Panc1 (cell line): ENCODE measurements at places on chromosomes 4 and X.

- DNase-seq: no peak
These were observed 287.2 kb downstream of the INPP4B start for GRCh38 chr4:142558851-142559250.

DNA sequence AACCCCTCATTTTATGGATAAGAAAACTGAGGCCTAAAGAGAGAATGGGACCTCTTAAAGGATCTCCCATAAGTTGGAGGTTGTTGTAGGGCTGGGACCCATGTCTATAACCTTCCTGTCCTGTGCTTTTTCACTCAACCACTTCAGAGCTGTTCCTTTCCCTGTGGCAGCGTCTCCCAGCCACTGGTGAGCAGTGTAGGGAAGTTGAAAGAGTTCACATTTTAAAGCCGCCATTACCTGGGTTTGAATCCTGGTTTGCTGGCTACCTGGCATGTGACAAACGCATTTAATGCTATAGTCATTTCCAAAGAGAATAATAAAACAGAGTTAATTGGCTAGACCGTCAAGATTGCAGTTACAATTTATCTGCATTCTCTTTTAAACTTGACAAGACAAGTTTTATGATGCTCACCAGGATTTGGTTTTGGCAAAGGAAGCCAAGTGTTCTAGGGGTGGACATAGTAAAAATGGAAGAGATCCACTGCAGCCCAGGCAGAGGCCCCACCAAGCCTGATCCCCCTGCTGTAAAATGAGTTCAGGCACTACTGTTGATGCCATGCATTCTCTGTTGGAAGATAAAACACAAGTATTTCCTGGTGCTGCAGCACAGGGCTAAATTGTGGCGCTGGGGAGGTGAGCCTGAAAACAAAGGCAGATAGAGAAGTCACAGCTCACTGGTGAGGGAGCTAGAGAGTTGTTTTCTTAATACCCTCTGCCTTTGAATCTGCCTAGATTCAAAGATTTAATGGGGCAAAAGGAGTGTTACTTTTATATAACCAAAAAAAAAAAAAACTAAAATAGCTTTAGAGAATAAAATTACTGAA, 218.7 kb downstream of the NWD2 start:
- DNase-seq: no peak

GRCh38 chr4:19158107-19158809, 1093.4 kb upstream of the SLIT2 start:
- DNase-seq: no peak

DNA sequence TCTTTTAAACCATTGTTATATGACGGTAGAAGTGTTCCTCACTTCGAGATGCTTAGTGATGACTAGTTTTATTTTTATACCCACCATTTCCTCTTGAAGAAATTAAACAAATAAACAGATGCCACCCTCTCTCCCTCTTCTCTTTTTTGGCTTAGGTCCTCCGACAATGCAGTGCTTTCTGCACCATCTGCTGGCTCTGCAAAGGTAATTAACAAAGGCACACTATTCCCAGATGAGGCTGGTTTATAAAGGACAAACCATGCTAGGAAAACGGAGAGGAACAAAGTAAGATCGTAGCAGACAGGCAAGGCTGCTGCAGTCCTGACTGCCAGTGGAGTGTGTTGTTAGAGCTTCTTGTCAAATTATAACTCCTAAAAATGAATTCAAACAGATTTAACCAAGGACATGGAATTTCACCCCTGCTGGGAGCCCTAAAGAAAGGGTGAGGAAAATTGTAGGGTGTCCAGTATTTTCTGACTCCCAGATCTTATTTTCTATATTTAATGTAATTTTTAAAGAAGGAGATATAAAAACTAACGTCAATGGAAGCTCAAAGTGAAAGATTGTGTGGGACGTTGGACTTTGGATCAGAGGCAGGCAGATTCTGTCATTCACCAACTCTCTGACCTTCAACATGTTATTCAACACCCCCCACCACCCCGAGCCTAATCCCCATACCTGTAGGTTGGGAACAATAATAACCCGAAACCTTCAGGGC, 142.1 kb downstream of the CPEB2 start:
- no peak for DNase-seq

- no peak for DNase-seq
These were observed 4.3 kb upstream of the IL21 start for GRCh38 chr4:122625156-122625555.

GRCh38 chr4:190015538-190016368, 11.3 kb downstream of the FRG2 start:
- no peak for DNase-seq

- no peak for DNase-seq
These were observed 947.9 kb downstream of the FAT4 start for GRCh38 chr4:126262665-126263064.

DNA sequence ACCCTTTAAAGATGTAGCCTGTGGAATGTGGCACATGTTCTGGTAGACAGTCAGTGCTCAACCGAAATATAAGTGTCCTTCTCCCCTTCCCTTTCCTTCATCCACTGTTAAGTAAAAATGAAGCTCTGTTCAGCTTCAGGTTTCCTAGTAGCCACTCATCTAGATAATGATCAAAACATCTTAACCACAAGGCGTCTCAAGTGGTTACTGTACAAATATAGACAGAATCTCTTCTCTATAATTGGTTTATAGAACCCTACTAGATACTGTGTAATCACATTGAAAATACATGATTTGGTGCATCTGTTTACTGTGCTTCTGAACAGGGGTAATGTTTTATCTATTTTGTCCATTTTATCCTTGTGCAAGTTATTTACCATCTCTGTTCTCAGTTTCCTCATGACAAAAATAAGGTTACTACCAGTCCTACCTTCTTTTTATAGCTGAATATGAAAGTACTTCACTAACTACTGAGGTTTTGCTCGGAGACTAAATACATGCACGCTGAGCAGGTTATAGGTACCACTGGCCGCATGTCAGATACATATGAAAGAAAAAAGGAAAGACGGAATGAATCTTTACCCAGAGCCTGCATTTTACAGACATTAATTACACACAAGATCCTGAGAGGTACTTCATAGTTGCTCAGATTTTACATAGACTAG, 20.3 kb upstream of the SLC25A4 start:
- DNase-seq: no peak

GRCh38 chr4:24887881-24888430, 24.9 kb downstream of the CCDC149 start:
- DNase-seq: no peak

DNA sequence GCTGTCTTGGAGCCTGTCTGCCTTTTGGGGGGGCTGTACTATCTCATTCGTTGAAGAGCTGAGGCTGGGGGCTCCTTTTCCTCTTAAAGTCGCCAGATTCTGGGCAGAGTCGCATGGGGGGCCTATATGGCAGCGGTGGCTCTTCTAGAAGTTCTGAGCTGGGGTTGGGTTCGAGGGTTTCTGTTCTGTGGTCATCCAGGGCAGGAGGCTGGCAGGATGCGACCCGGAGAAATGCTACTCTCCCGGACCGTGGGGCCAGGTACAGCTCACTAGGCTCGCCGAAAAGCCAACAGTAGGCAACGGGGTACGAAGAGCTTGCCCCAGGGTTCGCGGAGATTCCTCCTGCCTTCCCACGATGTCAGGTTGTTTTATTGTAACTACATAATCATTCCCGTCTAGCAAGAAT, 1.9 kb upstream of the CITED1 start:
- DNase-seq: no peak

- DNase-seq: no peak
These were observed 2101.5 kb upstream of the TENM3 start for GRCh38 chr4:180141734-180142133.

- DNase-seq: no peak
These were observed 25.6 kb upstream of the MXD4 start for GRCh38 chr4:2287594-2287915.

- DNase-seq: no peak
These were observed 106.9 kb upstream of the NDP start for GRCh38 chrX:44080083-44080482.

DNA sequence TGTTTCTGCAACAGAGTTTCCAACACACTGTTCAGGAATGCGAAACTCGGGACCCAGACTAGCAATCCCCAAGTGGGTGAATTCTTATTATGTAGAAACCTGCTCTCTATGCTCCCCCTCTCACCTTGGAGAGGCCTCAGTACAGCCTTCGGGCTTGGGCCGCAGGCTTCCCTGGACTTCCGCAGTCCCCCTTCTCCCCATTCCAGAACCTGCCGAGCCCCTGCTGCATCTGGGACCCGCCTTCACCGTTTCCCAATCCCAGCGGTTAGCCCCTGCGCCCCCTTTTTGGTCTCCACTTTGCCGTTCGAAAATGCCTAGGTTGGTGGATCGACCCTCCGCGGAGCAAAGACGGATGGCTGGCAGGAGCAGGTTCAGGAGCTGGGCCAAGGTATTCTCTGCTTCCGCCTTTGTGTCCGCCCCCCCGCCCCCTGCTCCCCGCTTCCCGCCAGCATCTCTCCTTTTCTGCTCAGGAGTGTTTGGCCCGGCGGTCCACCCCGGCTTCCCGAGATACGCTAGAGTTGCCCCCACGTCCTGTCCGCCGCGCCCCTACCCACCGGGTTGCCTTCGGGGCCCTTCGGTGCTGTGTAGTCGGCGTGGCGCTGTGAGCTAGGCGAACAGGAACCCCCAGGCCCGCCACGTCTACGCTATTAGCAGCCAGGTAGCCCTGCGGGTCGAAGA, 11.5 kb downstream of the HAND2 start:
- no peak for DNase-seq

GRCh38 chr4:15410750-15411149, 17.1 kb upstream of the C1QTNF7 start:
- no peak for DNase-seq

DNA sequence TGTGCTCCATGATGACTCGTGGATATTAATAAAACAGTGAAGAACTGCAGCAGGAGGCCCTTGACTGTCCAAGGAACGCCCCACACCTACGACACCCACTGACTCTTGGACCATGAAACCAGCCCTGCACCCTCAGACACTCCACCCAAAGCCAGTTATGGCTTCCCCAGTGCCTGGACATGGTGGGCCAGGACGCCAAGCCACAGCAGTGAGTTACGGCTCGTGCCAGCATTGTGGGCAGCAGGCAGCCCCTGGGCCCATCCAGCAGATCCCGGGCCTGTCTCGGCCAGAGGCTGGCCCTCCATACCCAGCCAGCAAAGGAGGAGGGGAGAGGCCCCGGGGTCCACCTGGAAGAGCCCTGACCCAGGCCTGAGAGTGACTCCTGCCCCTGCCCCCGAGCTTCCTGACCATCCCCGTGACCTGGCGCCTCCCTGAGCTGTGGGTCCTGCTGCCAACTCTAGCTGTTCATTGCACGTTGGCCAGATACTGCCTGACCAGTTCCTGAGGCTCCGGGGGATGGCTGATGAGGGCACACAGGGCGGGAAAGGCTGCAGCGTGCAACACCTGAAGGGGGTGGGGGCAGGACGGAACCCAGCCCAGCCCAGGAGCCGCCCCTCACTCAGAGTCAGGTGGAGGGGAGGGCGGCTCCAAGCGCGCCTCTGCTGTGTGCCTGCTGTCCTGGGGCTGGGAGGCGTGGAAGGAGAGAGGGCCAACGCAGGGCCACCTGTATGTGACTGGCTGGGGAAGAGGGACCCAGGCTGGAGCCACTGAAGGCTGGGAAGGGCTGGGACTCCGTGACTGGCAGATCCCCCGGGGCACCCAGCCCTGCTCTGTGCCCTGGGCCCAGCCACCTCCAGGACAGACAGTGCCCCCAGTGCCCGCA, 739 bp downstream of the SLC49A3 start:
- no peak for DNase-seq

DNA sequence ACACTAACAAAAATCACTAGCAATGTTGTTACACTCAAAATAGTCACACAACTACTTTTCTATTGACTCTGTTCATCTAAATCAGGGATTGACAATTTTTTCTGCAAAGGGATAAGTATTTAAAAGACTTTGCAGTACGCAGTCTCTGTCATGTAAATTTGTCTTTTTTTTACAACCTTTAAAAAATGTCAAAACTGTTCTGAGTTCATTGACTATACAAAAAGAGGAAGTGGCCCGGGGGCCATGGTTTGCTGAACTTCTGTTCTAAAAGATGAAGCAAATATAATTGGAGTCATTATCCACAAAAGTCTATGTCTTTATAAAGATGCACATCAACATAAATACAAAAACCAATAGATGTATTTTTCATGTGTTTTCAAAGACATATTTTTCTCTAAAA, 1310.3 kb downstream of the RPA4 start:
- no peak for DNase-seq

DNA sequence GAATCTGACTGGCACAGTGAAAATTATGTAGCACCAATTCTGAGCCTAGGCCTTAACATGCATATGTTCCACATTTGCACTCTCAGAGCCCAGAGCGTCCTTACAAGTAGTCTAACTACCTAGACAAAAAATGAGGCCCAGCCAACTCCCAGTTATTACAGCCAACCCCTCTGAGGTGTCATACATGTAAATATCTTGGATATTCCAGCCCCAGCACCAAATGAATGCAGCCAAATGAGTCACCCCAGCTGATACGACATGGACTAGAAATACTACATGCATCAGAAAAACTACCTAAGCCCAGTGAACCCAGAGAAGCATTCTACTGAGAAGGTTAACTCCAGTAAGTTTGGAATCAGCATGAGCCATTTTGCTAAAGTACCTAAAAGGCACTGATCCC, 145.1 kb downstream of the STPG2 start:
- DNase-seq: no peak

DNA sequence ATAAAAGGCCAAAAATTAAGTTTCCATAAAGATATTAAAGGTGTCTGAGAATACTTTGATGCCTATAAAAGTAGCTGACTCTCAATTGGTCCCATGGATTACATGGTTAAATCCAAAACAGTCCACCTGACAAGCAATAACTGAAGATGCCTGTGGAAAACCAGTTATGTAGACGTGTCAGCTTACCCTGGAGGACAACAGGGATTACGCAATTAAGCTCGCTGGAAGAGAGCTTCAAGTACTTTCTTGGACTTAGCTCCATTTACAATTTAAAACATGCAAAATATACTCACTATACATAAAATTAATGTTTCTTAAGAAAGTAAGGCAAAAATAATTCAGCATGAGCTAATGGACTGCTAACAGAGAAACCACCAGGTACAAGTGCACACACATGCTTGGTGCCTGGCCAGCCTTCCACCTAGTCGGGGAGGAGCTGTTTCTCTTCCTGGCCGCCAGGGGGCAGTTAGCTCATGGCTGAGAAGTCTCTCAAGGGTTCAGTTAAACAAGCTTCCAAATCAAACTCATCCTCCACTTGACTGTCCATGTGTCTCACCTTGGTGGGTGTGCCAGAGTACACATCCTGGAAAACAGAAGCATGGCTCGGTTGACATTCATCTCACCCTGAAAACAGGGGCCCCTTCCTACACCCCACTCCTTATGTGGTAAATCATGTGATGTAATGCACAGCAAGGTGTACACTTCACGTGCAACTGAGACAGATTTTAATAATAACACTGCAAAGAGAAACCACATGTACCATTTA, 9.2 kb upstream of the FAM53A start:
- DNase-seq: peak; percentile 64

- no peak for DNase-seq
These were observed 349.9 kb upstream of the KLF3 start for GRCh38 chr4:38313999-38314561.
